ENCODE measurements at places on chromosomes 3 and 15. TPM values are rescaled to one million over a fixed set of nuclear protein-coding genes. Genes with fewer than 3 reads are reported as not detected.

The ABHD17C gene
- total RNA-seq: 29.8 TPM

GRCh38 chr3:52488746-52489145 is 6.4 kb upstream of the STAB1 start:
- peaks cover 41% of the 10 kb centered on the region for H3K36me3 ChIP-seq
- no peak overlapping the region for H3K4me3 ChIP-seq
- no peak overlapping the region for H3K27ac ChIP-seq
- no peaks in the 10 kb centered on the region for H3K4me1 ChIP-seq

GRCh38 chr3:114879059-114880031 is 267.7 kb downstream of the ZBTB20 start:
- no peaks in the 10 kb centered on the region for H3K36me3 ChIP-seq
- H3K4me1 ChIP-seq: no peaks in the 10 kb centered on the region
- no peak overlapping the region for H3K4me3 ChIP-seq
- DNase-seq: no peak
- H3K27ac ChIP-seq: no peak overlapping the region

- no peak for DNase-seq
- H3K36me3 ChIP-seq: no peaks in the 10 kb centered on the region
- H3K4me1 ChIP-seq: peaks cover 4% of the 10 kb centered on the region
- H3K4me3 ChIP-seq: no peak overlapping the region
- H3K27ac ChIP-seq: no peak overlapping the region
Measured at GRCh38 chr3:161644891-161645635, 148.5 kb downstream of the OTOL1 start.
